ENCODE measurements at places on chromosomes 4 and X. TPM values are rescaled to one million over a fixed set of nuclear protein-coding genes. Genes with fewer than 3 reads are reported as not detected.

- DNase-seq, result no peak
- H3K27me3 ChIP-seq, result peaks cover 18% of the 10 kb centered on the region
- no peak overlapping the region for H3K4me3 ChIP-seq
- no peaks in the 10 kb centered on the region for H3K36me3 ChIP-seq
- H3K27ac ChIP-seq, result no peak overlapping the region
- H3K4me1 ChIP-seq, result no peaks in the 10 kb centered on the region
Measured at GRCh38 chr4:76607266-76607799, 172.3 kb downstream of the SHROOM3 start.

HPGD gene
- 0.48 TPM for total RNA-seq

DNA sequence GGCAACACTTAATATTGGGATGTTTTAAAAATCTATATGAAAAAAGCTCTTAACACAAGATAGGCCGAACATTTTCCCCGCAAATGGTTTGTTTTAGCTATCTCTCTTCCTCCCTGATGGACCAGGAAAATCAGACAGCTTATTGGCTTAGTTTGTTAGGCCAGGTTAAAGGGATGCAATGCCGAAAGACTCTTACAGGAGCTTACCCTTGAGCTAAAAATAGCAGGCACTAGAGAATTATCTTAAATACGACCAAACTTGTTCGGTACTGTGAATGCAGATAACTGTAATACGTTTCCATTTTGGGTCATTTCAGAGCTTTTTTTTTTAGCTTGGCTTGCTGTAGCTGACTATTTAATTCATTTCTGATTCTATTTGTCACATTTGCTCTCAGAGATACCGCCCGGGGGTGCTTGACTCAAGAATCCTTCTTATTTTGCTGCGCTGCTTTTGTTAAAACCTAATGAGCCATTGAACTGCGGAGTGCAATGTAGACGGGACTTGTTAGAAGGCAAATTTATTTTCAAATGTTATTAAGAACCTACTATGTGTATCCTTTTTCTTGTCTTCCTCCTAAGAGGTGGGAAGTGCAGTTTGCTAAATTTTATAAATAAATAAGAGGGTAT is 23.3 kb downstream of the PPARGC1A start:
- H3K4me1 ChIP-seq, result no peaks in the 10 kb centered on the region
- H3K36me3 ChIP-seq, result no peaks in the 10 kb centered on the region
- H3K27me3 ChIP-seq, result no peaks in the 10 kb centered on the region

DNA sequence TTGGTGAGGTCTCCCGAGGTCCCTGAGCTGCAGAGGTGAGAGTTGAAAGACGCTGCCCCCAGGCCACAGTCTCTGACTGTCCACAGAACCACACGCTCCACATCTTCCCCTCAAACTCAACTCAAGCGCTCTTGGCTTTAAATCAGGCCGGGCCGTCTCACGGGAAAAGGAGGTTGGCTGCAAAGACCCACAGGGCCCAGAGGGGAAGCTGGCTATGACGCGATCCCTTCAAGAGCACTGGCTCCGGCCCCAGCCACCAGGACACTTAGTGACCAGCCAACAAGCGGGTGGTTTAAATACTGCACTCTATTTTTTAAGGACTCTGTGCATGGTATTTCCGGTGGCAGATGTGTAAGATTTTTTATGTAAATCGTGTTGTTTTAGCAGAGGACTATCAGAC is 19.9 kb downstream of the LRPAP1 start:
- H3K27ac ChIP-seq, result no peak overlapping the region
- peaks cover 2% of the 10 kb centered on the region for H3K4me1 ChIP-seq
- no peak for DNase-seq
- H3K4me3 ChIP-seq, result no peak overlapping the region
- H3K36me3 ChIP-seq, result peaks cover 68% of the 10 kb centered on the region
- H3K27me3 ChIP-seq, result no peaks in the 10 kb centered on the region

DNA sequence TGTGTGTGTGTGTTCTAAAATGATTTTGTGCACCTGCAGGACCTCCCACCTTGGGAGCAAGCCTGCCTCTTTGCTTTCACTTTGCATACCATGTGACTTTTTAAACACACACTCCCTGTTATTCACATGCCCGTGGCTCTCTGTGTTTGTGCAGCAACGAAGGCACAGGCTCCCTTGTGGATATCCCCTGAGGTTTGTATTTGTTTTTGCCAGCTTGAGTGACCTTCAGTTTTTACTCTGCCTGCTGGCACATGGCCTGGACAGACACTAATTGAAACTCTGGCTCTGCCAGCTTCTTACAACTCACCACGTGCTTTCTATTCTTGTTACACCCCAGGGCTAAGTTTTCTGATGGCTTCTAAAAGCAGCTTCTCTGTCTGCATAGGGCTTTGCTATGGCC is 885.8 kb downstream of the SH3BGRL start:
- no peaks in the 10 kb centered on the region for H3K27me3 ChIP-seq
- H3K4me1 ChIP-seq, result no peaks in the 10 kb centered on the region
- no peaks in the 10 kb centered on the region for H3K36me3 ChIP-seq
- no peak overlapping the region for H3K4me3 ChIP-seq
- H3K27ac ChIP-seq, result no peak overlapping the region

GRCh38 chr4:650951-651883 is 22.9 kb downstream of the ATP5ME start:
- no peaks in the 10 kb centered on the region for H3K36me3 ChIP-seq
- no peak for DNase-seq
- no peaks in the 10 kb centered on the region for H3K27me3 ChIP-seq

DNA sequence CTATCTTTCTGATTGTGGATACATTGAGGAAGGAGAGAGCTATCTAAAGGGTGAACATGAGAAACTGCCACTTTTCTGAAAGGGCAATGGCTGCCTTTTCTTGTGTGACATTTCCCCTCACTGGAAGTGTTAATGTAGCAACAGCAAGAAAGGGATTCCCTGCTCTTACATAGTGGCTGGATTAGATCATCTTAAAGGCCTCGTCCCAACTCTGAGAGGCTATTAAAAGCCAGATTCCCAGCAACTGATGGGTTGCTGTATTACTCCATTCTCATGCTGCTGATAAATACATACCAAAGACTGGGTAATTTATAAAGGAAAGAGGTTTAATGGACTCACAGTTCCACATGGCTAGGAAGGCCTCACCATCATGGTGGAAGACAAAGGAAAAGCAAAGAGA is 33.7 kb upstream of the ADH7 start:
- no peaks in the 10 kb centered on the region for H3K4me1 ChIP-seq
- H3K36me3 ChIP-seq, result no peaks in the 10 kb centered on the region
- H3K4me3 ChIP-seq, result no peak overlapping the region
- H3K27me3 ChIP-seq, result peaks cover 16% of the 10 kb centered on the region
- no peak overlapping the region for H3K27ac ChIP-seq

GRCh38 chr4:52982255-52982945 is 120.3 kb downstream of the RASL11B start:
- no peak for DNase-seq
- H3K4me1 ChIP-seq, result peaks cover 3% of the 10 kb centered on the region
- no peaks in the 10 kb centered on the region for H3K27me3 ChIP-seq
- no peak overlapping the region for H3K27ac ChIP-seq
- H3K4me3 ChIP-seq, result no peak overlapping the region

- H3K4me3 ChIP-seq, result no peak overlapping the region
- H3K4me1 ChIP-seq, result no peaks in the 10 kb centered on the region
- H3K27me3 ChIP-seq, result no peaks in the 10 kb centered on the region
- no peak overlapping the region for H3K27ac ChIP-seq
- DNase-seq, result no peak
Measured at GRCh38 chrX:131792356-131792749, 230.7 kb upstream of the STK26 start.

- H3K27ac ChIP-seq, result no peak overlapping the region
- H3K4me1 ChIP-seq, result no peaks in the 10 kb centered on the region
- H3K27me3 ChIP-seq, result peaks cover 43% of the 10 kb centered on the region
- DNase-seq, result no peak
Measured at GRCh38 chr4:8891646-8892555, 20.3 kb upstream of the HMX1 start.

DNA sequence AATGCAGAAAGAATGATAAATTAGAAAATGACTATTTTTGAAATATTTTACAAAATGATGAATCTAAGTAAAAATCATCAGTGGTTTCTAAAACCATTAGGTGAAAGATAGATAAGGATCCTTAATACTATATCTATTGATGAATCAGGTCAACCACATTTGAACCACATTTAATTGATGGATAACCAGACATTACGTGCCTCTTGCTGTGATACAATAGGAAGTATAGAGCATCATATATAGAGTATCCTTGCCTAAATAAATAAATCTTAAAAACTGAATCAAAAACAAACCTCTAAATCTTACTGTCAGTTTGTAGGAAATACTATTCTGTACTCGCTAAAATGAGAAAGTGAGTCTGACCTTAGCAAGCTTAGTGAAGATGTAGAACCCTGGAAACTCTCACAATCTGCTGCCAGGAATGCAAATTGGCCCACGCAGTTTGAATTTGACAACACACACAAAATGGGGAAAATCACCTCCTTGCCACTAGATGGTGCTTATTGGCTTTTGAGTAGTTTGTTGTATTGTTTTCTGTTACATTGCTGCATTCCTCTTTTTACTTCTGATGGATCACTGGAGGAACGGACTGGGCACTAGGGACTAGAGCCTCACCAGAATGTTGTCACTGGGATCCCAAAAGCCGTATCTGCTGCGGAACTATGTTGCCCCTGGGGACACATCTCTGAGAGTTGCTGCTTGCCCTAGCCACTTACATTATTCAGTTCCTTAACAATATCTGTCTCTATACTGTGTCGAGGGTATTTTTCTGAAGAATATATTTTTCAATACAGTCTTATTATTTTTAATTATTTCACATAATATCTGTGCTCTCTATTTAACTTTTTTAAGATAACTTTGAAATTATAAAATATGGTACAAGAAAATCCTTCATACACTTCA is 25.4 kb upstream of the SLAIN2 start:
- H3K4me1 ChIP-seq, result peaks cover 4% of the 10 kb centered on the region
- peaks cover 2% of the 10 kb centered on the region for H3K27me3 ChIP-seq

DNA sequence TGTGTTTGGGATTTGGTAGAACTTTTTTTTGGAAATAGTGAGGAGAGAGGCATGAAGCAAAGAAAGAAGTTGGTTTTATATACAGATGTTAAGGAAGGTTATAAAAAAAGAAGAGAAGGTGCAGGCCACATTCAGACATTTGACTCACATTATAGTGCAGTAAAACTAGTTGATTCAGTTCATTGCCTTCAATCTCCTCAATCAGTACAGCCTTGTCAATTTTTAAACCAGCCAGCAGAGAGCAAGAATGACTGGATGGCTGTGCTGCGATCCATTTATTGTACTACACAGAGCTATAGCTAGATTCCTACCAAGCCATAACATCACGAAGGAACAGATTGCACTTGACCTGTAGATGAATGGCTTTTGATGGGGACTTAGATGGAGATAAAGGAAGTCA is 79.7 kb upstream of the LSM6 start:
- H3K27me3 ChIP-seq, result peaks cover 14% of the 10 kb centered on the region
- DNase-seq, result no peak
- H3K36me3 ChIP-seq, result no peaks in the 10 kb centered on the region
- no peak overlapping the region for H3K27ac ChIP-seq

- H3K27ac ChIP-seq, result no peak overlapping the region
- no peaks in the 10 kb centered on the region for H3K4me1 ChIP-seq
- no peak for DNase-seq
- H3K36me3 ChIP-seq, result no peaks in the 10 kb centered on the region
- no peak overlapping the region for H3K4me3 ChIP-seq
Measured at GRCh38 chr4:164383058-164383357, 370.9 kb upstream of the SMIM31 start.

DNA sequence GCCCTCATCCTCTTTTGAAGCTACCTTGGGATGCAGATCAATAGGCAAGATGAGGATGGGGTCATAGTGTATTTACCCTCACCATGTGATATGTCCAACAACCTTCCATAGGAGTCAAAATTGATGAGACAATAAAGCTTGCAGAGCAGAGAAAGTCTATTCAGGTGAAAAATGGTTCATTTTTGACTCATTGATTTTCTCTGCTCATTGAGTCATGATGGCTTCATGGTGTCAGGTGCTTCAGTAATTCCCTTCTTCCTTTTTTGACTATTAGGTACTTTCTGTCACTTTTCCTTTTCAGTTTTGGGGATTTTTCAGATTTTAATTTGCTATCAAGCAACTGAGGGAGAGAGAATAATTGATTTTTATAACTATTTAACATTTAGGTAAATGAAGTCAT is 55.9 kb upstream of the IL2 start:
- H3K27ac ChIP-seq, result no peak overlapping the region
- peaks cover 14% of the 10 kb centered on the region for H3K27me3 ChIP-seq
- no peaks in the 10 kb centered on the region for H3K36me3 ChIP-seq

HPSE gene
- total RNA-seq, result 9.7 TPM

DNA sequence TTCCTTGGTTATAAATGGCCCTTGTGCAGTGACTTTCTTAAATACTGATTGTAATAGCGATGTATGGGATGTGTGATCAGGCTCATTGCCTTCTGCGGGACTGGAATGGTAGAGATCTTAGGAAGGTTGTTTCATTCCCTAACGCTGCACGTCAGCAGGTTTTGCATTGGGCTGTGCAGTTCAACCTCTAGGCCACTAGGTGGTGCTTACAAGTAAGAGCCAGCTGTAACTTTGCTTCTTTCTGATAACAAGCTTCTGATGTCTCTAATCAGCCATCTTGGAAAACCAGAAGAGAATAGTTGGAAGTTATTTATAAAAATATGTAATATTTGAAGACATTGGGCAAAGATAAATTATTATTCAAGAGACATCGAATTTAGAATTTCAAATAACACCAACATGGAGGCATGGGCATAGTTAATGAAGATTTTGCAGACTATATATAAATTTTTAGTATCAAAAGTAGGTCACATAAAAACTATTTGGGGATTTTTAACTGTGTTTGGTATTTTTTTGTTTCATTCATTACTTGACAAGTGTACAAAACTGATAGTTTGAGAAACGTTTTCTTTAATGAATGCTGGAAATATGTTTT is 339.7 kb upstream of the PCDH7 start:
- no peak overlapping the region for H3K27ac ChIP-seq
- H3K36me3 ChIP-seq, result no peaks in the 10 kb centered on the region
- no peak for DNase-seq
- no peak overlapping the region for H3K4me3 ChIP-seq
- no peaks in the 10 kb centered on the region for H3K27me3 ChIP-seq

DNA sequence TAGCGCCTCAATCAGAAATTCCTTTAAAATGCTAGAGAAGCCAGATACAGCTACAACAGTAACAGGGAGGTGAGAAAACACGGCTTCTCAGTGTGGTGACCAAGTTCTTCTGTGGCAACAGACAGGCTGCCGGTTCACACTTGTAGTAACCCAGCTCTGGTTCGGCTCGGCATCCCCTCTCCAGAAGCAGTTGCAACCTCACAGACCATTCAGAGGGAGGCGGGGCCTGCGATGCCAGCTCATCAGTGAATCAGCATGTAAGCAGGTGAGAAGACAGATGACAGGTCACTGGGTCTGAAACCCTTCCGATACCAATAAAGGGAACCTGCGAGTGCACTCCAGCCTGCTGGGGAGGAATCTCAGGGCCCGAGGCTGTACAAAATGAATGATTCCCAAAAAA is 251.0 kb downstream of the KCNIP4 start:
- no peaks in the 10 kb centered on the region for H3K36me3 ChIP-seq
- no peaks in the 10 kb centered on the region for H3K4me1 ChIP-seq
- DNase-seq, result no peak
- H3K27me3 ChIP-seq, result no peaks in the 10 kb centered on the region

- H3K4me3 ChIP-seq, result peak within 1 kb of the TSS; percentile 86
- no peaks in the 10 kb centered on the region for H3K27me3 ChIP-seq
- H3K4me1 ChIP-seq, result peaks cover 20% of the 10 kb centered on the region
- peak within 1 kb of the TSS; percentile 95 for H3K27ac ChIP-seq
- DNase-seq, result peak; percentile 16
Measured at GRCh38 chrX:47232803-47233332, at the start of gene USP11. USP11 (plus strand) TSS chrX:47233009; CDS start chrX:47233044, 35 bp downstream.

GRCh38 chr4:133390198-133390855 is 241.2 kb downstream of the PCDH10 start:
- DNase-seq, result no peak
- H3K4me3 ChIP-seq, result no peak overlapping the region
- H3K4me1 ChIP-seq, result no peaks in the 10 kb centered on the region
- H3K27ac ChIP-seq, result no peak overlapping the region
- H3K27me3 ChIP-seq, result no peaks in the 10 kb centered on the region

Data from activated T-helper 2 cell treated with anti-CD3 and anti-CD28 coated beads, Interferon-gamma antibody, Interleukin-2, Interleukin-4, amounts not matched to agents 10 μg/mL and 5 μg/mL and 100 μg/mL, durations not matched to agents 14 hours and 24 hours and 36 hours (primary cell).